Liver (tissue), 10 donors: ENCODE measurements at places on chromosomes 2 and 18.

DNA sequence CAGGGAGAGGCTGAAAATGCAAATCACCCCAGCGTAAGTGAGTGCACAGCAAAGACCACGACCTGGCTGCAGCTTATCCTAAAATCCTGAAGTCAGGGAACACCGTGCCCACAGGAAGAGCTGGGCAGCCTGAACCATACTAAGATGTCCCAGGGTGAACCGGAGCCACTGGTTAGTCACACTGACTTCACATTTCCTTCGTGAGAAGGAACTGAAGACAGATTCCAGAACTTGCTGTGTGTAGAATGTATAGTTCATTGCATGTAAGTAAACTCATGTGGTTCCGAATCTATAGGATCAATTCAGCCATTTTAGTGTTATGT, 84.6 kb upstream of the NDUFV2 start:
- no peak for DNase-seq
- no peak overlapping the region for H3K27ac ChIP-seq
- H3K4me3 ChIP-seq: no peak overlapping the region
- H3K36me3 ChIP-seq: no peaks in the 10 kb centered on the region
- H3K27me3 ChIP-seq: no peaks in the 10 kb centered on the region

DNA sequence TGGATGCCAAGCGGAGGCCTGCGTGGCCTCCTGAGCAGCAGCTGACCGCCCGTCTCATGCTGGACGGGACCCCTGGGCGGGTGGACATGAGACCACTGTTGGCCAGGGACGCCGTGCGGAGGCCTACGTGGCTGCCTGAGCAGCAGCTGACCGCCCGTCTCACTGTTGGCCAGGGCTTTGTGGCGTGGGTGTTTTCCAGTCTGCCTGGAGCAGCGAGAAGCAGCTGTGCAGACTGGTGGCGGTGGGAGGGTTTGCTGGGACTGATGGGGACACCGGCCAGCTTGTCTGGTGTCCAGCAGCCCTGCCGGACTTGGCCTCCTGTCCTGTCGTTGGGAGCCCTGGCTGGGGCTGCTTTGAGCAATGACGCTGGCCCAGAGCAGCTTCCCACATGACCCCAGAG, 5.8 kb upstream of the D2HGDH start:
- peaks cover under 1% of the 10 kb centered on the region for H3K36me3 ChIP-seq
- no peak overlapping the region for H3K4me3 ChIP-seq
- DNase-seq: no peak
- H3K27ac ChIP-seq: no peak overlapping the region

GRCh38 chr2:219020604-219021365, 20.5 kb downstream of the CFAP65 start:
- no peaks in the 10 kb centered on the region for H3K4me1 ChIP-seq
- H3K27ac ChIP-seq: no peak overlapping the region
- no peaks in the 10 kb centered on the region for H3K27me3 ChIP-seq
- DNase-seq: no peak
- H3K4me3 ChIP-seq: no peak overlapping the region
- no peaks in the 10 kb centered on the region for H3K36me3 ChIP-seq

- no peak overlapping the region for H3K4me3 ChIP-seq
- no peak overlapping the region for H3K27ac ChIP-seq
- H3K4me1 ChIP-seq: no peaks in the 10 kb centered on the region
These were observed 73.4 kb upstream of the NDUFV2 start for GRCh38 chr18:9029131-9029530.

DNA sequence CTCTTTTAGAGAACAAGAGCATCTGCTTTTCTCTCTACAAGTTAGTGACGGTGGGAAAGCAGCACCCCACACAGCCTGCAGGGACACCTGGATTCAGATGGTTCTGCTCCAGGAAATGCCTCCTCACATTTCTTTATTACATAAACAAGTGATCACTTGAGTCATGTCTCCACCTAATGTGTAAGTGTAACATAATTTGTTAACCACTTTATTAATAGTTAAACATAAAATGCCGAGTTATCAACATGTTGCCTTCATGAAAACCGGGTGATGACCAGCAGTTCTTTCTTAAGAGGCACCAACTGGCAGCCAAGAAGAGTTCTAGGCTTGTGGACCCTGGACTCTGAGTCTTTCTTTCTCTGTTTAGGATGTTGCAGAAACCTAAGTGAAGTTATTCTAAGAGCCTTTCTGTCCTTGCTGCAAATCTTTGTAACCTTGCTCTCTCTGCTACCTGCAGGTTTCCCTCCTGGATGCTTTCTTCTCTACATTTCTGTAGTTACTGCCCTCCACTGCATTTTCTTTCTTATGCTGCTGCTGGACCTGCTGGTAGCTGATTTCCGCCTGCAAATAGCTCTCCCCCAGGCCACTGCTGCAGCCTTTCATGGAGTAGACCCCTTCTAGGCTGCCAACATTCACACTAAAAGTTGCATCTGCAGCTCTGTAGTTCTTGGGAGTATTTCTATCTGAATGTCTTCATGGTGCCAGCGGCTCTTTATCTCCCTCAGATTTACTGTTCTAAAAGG, 24.3 kb downstream of the UPP2 start:
- no peaks in the 10 kb centered on the region for H3K36me3 ChIP-seq
- H3K4me3 ChIP-seq: no peak overlapping the region
- peaks cover 34% of the 10 kb centered on the region for H3K4me1 ChIP-seq
- no peak overlapping the region for H3K27ac ChIP-seq

GRCh38 chr2:126979039-126980003, 80.6 kb downstream of the TEX51 start:
- no peaks in the 10 kb centered on the region for H3K27me3 ChIP-seq
- DNase-seq: no peak
- no peak overlapping the region for H3K27ac ChIP-seq
- H3K4me1 ChIP-seq: peaks cover 15% of the 10 kb centered on the region

- H3K27me3 ChIP-seq: no peaks in the 10 kb centered on the region
- H3K27ac ChIP-seq: peak overlapping the region; percentile 95
- peak overlapping the region; percentile 50 for H3K4me3 ChIP-seq
- DNase-seq: no peak
These were observed 669 bp upstream of the PIKFYVE start for GRCh38 chr2:208265371-208265800.

DNA sequence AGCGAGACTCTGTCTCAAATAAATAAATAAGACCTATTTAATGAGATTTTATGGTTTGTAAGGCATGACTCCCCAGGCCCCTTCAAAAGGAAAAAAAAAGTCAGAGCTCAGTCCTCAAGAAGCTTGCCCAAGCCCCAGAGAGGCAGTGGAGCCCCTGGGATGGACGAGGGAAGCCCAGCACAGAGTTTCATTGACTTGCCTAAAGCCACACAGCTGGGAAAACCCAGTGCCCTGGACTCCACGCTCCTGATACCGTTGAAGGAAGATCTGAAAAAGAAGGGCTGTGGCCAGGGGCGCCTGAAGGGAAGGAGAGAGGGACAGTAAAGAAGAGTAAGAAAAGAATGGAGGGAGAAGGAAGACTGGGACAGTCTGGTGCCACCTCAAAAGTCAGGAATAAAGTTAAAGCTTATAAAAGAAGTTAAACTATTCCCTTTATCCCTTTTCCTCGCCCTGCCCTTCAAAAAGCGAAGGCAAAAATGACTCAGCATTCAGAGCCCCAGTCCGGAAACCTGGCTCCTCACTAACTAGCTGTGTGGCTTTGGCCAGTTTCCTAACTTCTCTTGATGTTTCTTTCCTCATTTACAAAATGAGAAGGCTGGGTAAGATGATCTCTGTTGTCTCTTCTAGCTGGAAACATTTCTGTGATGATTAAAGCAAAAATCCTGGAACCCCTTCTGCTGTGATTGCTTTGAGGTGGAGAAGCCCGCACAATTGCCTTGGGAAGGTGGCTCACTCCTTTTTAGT, 46.7 kb downstream of the LYPD1 start:
- DNase-seq: no peak
- H3K27ac ChIP-seq: no peak overlapping the region
- no peak overlapping the region for H3K4me3 ChIP-seq
- H3K36me3 ChIP-seq: no peaks in the 10 kb centered on the region
- H3K27me3 ChIP-seq: no peaks in the 10 kb centered on the region

GRCh38 chr2:218066926-218067515, 2.0 kb upstream of the RUFY4 start:
- DNase-seq: no peak
- peaks cover 9% of the 10 kb centered on the region for H3K4me1 ChIP-seq
- H3K27me3 ChIP-seq: no peaks in the 10 kb centered on the region
- H3K27ac ChIP-seq: no peak overlapping the region
- no peak overlapping the region for H3K4me3 ChIP-seq
- H3K36me3 ChIP-seq: no peaks in the 10 kb centered on the region

DNA sequence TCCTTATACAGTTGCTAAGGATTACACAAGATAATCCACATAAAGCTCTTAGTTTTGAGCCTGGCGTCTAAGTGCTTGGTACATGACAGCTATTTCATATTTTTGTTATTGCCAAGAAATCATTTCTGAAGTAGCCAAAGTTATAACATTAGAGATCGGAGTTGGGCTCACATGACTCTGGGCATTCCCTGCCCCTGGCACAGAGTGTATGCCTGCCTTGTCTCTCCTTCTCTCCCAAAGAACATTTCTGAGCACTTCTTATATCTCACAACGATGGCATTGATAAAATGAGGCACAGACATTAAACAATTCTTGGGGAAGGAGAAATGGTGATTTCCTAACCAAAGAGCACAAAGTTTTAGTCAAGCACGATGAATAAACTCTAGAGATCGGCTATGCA, 87.7 kb upstream of the DDX18 start:
- no peaks in the 10 kb centered on the region for H3K4me1 ChIP-seq
- DNase-seq: no peak

- H3K27me3 ChIP-seq: no peaks in the 10 kb centered on the region
- H3K4me3 ChIP-seq: no peak overlapping the region
- H3K27ac ChIP-seq: no peak overlapping the region
These were observed 46.9 kb downstream of the NGEF start for GRCh38 chr2:232966122-232966521.

DNA sequence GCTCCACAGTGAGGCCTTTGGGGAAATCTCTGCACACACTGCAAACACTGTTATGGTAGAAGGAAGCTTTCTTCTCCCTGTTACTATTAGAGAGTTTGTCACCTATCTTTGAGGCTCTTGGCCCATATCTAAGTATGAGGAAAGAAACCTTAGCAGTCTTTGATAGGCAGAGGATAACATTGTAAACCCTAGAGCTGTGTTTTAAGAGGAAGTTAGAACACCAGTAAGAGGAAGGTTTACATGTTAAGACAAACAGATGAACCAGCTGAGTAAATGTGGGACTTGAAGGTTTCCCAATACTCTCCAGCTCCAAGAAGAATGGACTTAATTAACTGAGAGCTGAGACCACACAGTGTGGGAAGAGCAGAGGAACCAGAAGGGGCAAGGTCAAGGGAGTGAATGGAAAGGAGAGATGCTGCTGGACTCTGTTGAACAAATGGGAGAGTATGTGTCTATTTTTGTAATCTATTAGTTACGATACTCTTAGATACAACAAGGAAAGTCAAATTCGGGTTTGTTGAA, 257.0 kb downstream of the DPP10 start:
- no peaks in the 10 kb centered on the region for H3K36me3 ChIP-seq
- DNase-seq: no peak
- no peaks in the 10 kb centered on the region for H3K4me1 ChIP-seq
- no peak overlapping the region for H3K4me3 ChIP-seq
- H3K27ac ChIP-seq: no peak overlapping the region
- no peaks in the 10 kb centered on the region for H3K27me3 ChIP-seq

DNA sequence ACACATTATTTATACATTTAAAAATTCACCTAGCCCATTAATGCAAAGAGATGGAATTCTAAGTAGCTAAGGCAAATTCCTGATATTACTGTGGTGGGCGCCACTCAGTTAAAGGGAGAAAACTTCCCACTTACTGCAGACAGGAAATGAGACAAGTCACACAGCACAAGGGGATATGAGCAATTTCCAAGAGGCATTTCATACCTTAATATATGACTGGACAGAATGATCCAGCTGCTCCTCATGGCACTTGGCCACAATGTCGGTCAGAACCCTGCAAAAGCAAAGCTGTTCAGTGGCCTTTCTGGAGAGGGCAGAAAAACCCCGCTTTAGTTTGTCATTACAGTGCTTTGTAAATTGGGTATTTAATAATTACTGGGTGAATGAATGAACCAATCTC, 121.4 kb upstream of the CCDC195 start:
- no peak overlapping the region for H3K27ac ChIP-seq
- H3K4me3 ChIP-seq: no peak overlapping the region
- peaks cover 6% of the 10 kb centered on the region for H3K36me3 ChIP-seq
- H3K27me3 ChIP-seq: no peaks in the 10 kb centered on the region

DNA sequence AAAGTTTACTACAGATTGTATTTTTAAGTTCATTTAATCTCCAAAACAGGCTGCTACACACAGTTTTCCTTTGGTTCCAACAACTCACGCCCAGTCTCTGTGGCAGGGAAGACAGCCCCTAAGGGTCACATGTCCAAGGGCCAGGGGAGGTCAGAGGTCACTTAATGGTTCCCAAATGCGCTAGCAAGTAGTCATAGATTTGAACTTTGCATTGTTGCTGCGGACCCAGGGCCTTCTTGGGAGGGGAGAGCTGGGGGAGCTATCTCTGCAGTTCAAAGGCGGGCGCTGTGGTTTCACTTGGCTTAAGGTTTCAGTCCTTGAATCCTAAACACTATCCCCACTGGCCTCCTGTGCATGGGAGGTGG, 74.8 kb upstream of the ZNF532 start:
- H3K4me3 ChIP-seq: no peak overlapping the region
- no peak for DNase-seq
- peak overlapping the region; percentile 37 for H3K27ac ChIP-seq
- no peaks in the 10 kb centered on the region for H3K27me3 ChIP-seq
- H3K36me3 ChIP-seq: no peaks in the 10 kb centered on the region

GRCh38 chr18:78906066-78906465, 73.6 kb upstream of the SALL3 start:
- no peaks in the 10 kb centered on the region for H3K4me1 ChIP-seq
- no peak for DNase-seq
- H3K27ac ChIP-seq: no peak overlapping the region

DNA sequence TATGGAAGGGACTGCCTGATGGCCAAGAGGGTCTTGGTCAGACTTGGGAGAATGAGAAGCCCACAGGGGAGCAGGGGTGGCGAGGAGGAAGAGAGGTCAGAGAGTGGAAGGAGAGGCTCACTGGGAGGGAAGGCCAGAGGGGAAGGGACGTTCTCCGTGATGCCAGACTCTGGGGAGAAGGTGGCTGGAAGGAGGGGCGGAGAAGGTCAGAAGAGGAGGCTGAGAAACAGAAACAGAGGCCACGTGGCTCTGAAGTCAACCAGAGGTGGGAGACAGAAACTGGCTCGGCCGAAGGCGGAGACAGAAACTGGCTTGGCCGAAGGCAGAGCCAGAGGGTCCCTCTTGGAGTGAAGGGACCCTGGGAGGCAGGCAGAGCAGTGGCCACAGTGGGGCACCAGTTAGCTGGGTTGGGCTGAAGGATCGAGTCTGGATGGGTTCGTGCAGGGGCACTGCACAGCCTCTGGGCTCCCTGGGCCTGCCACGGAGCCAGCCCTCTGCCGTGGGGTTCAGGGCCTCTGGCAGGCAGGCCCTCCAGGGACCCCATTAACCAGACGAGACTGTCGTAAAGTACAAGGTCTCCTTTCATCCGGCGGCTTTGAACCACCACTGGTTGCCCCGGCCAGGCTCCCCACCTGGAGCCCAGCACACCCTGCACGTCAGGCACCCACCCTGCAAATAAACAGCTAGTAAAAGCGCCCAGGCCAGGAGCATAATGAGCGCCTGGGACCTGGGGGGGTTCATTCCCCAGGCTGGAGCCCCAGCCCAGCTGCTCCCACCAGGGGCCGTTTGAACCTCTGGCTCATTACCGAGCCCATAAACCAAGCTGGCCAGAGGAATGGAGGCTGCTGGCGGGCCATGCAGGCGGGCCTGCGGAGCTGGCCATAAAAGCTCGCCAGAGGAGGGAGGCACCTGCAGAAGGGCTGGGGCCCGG, 218.8 kb downstream of the DYSF start:
- H3K27ac ChIP-seq: no peak overlapping the region
- H3K27me3 ChIP-seq: no peaks in the 10 kb centered on the region
- H3K36me3 ChIP-seq: peaks cover 13% of the 10 kb centered on the region
- DNase-seq: peak; percentile 23
